Upper lobe of right lung (tissue), 1 donor: ENCODE measurements at places on chromosomes 1 and 21. TPM values are rescaled to one million over a fixed set of nuclear protein-coding genes. Genes with fewer than 3 reads are reported as not detected.

- no peak for DNase-seq
These were observed 87.9 kb downstream of the RHOU start for GRCh38 chr1:228823200-228823599.

GRCh38 chr1:92583821-92584760 lies 97.4 kb upstream of the GFI1 start:
- no peak for DNase-seq

DNA sequence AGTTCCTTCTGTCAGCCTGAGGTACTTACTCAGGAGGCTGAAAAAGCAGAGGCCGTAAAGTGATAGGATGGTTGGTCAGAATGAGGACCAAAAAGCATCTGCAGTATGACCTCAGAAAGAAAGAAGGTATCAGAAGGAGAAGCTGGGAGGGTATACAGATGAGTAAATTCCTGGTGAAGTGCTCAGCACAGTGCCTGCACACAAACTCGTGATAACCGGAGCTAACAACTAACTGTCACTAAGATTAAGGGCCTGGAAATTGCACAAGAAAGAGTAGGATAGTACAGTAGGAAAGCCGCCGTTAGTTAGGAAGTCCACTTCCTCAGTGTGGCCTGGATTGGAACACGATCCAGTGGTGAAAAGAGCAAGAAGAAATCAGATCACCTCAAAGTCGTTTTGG lies 62.6 kb downstream of the VPS26C start:
- DNase-seq: no peak

Gene LRRC47
- total RNA-seq: 34.2 TPM

- no peak for DNase-seq
These were observed 257.2 kb downstream of the FGGY start for GRCh38 chr1:59554011-59554663.

Gene SLAMF7
- total RNA-seq: 9.2 TPM

DNA sequence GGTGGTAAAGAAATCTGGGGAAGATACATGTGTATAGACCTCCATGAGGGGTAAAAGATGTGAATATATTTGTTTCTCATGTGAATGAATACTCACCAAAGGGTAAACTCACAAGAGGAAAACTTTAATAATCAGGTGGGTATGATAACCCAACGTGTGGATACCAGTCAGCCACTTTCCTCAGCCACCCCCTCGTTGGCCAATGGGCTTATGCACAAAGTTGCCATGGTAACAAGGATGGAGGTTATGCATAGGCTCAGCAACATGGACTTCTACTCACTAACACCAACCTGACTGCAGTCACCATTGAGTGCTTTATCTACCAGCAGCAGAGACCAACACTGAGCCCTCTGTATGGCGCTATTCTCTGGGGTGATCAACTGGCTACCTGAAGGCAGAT lies 424.4 kb downstream of the DUSP10 start:
- no peak for DNase-seq

Gene ZNF436
- total RNA-seq: 10.9 TPM

GRCh38 chr1:27011058-27011764 lies 1.4 kb downstream of the TENT5B start:
- DNase-seq: peak; percentile 88

GRCh38 chr1:40232444-40232843 lies 15.3 kb upstream of the TMCO2 start:
- DNase-seq: no peak

GRCh38 chr1:161706482-161707347 lies at the start of gene FCRLA:
Gene FCRLA, plus strand, starts transcription at chr1:161707229. Its CDS starts 36 bp downstream, at chr1:161707265.
- DNase-seq: no peak

DNA sequence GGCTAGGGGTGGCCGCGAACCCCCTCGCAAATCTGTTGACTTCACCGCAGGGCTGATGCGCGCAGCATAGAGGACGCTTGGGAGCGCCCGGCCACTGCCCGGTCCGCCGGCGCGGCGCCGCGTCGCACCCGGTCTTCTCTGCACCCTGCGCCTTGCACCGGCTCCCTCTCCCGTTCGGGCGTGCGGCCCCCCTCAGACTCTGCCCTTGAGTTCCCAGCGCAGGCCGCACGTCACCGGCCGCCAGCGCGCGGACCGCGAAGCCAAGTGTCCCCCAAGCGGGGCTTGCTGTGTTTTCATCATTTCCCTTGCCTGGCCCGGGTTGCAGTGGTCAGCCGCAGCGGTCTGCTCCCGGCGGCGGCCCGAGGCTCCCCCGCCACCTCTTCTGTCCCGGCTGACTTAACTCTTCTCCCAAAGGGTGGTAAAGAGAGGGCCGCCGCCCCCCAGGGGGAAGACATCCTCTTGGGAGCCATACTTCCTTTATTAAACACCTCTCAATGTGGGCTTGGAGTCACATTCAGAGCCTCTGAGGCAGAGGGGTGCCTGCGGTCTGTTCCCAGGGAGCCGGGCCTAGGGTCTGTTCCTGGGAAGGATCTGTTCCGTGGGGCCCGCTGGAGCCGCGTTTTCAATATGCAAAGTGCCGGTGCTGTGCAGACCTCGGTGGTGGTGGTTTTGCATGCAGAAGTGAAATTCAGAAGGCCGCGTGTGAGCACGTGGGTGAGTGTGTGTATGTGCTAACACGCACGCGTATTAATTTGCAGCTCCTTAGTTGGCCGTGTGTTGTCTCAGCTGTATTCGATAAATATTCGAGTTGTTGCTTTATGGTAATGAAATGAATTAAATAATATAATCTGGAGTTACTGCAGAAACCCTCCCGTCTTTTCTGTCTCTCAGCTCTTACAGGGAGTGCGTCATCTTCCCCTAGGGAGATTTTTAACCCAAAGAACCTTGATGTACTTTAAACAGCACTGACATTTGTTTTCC lies 17.6 kb downstream of the PBX1 start:
- no peak for DNase-seq

GRCh38 chr1:179217943-179218507 lies 11.5 kb downstream of the ABL2 start:
- no peak for DNase-seq

Gene TMEM269
- not detected for total RNA-seq

Gene SHC1
- total RNA-seq: 120 TPM

DNA sequence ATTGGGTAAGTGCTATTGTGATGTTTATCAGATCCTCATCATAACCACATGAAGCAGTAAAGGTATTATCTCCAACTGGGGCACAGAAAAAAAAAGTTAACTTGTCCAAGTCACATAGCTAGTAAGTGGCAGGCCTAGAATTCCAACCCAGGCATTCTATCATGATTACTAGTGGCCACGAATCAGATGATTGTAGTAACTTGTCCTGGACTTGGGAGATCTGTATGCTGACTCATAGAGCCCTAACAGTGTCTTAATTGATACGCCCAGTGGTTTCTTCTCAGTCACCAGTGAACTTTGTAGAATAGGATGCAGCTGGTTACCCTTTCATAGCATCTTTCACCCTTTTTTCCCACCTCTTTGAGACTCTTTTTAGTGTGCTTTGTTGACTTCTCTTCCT lies 91.1 kb upstream of the UBE2U start:
- DNase-seq: no peak

DNA sequence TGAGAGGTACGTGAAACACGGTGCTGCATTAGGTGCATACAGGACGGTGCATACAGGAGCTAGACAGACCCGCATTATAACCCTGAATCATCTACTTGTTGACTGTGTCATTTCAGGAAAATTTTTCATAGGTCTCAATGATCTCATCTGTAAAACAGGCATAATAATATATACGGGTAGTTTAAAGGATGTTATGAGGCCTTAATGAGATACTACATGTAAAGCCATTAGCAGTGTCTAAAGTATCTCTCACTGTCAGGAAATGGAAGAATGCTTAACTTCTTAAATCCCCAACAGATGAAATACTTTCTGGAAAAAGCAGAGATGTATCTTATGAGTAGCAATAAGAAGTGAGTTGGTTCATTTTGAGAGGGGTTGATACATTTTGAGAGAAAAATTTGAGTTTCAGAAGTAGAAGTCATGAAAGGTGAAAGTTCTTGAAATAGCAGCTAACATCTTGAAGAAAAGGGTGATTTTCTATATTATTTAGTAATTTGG lies 669.6 kb downstream of the PTPRC start:
- no peak for DNase-seq
